ENCODE measurements at places on chromosomes 3 and 15.

DNA sequence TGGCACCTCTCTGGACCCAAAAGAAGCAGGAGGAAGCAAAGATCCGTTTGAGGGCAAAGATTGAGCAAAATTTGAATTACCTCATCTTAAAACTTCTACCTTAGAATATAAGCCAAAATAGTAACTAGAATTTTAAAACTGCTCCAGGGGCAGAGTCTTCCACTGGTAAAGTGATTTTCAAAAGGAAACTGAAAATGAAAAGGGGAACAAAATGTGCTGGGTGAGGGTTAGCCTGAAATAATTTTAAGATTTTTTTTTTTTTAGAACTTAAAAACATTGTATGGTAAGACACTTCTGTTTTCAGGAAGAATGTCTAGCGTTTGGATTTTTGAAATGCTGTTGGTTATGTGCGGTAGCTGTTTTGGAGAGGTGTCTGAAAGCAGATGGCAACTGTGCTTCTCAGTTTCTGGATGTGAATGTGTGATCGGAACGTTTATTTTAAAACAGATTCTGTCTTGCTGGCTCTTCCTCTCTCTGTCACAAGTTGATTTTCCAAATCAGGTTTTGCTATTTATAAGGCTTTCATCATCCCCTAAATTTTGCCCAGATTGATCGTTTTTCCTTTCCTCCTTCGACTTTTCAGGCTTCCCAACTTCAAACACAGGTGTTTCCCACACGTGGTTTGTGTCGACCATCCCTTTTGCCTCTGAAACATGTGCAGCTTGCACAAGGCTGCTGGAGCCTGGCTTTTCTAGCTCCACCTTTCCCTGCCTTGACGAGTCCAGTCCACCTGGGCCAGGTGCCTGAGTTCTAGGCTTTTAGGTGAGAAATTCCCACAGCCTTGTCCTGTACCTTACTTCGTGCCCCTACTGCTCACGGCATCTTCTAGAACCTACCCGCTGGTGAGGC lies 3.3 kb downstream of the LRRK1 start:
- DNase-seq = no peak

- DNase-seq = no peak
Measured at GRCh38 chr15:45551676-45552075, 29.1 kb upstream of the SLC30A4 start.

- DNase-seq = no peak
Measured at GRCh38 chr15:86661580-86661979, 581.9 kb downstream of the AGBL1 start.

- no peak for DNase-seq
Measured at GRCh38 chr15:90456236-90456635, 68.2 kb downstream of the IQGAP1 start.

DNA sequence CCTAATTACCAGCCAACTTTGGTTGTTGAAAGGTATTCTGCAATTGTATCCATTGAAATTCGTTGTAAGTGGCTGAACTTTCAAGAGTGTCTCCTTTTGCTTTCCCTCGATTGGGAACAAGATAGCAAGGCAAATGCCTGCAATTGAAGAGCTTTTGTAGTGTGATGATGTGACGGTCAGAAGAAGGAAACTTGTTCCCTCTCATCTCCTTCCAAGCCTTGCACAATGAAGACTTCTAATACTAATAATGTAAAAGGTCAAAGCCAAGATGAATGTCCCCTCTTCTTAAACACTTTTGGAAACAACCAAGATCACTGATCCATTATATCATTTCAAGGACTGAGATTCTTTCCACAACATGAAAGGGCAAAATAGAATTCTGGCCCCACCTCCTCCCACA lies 101.9 kb upstream of the LMCD1 start:
- DNase-seq = no peak

- DNase-seq = no peak
Measured at GRCh38 chr15:47924381-47924780, 196.4 kb upstream of the SLC24A5 start.

DNA sequence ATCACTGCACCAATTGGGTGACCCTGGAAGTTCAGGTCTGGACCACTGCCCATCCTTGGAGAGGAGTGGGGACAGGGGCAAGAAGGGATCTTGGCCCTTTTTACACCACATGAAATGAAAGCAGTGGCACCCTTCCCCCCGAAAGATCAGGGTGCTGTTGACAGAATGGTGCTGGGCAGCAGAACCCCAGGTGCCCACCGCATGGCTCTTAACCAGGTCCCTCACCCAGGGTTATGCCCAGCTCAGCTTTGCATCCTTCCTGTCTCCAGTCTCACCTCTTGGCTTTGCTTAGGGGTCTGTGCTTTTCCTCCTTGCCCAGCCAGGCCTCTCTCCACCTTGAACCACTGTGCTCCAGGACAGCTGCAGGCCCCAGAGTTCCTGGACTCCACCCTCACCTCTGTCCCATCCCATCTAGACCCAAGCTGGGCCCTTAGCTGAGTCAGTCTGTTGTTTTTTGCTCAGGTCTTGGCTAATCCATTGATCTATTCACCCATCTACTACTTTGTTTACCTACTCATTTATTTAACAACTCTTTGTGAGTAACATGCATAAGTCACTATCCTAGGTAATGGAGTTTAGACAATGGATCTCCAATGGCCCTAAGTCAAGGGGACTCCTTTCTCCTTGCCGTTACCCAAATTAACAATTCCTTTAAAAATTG lies 77.1 kb upstream of the PRR23E start:
- no peak for DNase-seq

DNA sequence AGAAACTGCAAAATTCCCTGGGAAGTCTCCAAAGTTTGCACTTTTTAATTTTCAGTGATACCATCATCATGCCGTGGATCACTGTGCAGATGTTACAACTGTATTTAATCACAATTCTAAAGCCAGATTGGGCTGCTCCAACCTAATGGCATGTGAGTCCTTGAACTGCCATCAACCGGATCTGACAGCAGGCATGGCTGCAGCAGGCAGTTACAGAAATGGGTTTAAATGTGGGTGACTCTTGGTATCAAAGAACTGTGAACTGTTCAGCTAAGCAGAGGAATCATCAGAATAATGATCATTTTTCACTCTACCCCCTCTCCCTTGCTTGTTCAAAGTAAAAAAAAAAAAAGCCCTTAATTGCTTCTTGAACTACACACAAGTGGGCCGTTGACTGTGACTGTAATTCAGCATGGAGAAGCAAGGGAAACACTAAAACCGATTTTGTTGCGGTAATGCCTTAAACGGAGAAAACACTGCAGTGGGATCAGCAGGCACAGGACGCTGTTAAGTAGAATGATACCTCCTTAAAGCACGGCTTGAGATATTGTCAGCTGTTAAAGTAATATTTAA lies 152.4 kb downstream of the RORA start:
- DNase-seq = no peak

GRCh38 chr15:41727143-41727542 lies 47.1 kb upstream of the MAPKBP1 start:
- DNase-seq = peak; percentile 14

DNA sequence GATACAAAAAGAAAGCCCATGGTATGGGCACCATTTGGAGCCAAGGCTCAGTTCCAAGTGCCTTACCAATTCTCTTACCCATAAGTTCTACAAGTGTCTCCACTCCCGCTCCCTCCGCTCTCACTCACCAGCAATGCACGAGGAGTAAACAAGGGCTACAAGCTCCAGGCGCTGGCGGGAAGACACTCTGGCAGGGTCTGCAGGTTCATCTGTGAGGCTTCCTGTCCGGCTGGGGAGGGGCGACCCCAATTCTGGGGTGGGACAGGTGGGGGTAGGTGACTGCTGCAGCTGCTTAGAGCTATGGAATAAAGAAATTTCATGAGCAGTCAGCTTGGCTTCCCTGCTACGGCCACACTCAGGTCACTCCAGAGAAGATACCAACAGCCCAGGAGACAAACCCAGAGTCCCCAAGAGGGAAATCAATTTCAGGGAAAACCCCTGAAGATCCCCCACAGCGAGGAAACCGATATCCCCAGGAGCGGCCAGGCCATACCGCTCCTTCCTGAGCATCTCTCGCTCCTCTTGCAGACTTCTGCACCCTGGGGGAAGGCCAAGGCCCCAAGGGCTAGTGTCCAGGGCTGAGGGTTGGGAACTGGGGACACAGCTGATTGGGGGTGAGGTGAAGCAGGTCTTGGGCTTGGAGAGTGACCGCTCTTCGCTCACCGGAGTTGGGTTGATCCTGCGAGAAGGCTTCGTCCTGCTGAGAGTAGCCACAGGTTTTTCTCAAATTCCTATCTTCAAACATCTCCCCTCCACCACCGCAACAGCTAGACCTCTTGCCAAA lies 1.4 kb downstream of the CDAN1 start:
- no peak for DNase-seq

DNA sequence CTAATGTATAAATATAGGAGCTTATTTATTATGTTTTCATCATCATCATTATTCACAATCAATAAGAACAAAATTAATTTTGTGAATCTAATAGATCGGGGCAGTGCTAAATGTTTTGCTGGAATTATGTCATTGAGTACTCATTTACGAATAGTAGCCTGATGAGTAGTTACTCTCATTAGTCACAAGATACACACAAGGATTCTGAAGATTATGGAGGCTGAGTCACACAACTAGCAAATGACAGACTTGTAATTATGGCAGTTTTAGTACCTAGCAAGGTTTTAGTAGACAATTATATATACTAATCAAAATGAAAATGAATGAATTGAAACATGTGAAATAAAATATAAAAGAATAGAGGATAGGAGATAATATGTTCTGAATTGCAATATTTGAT lies 954.2 kb downstream of the CADM2 start:
- DNase-seq = no peak

GRCh38 chr3:198076722-198077308 lies 116.8 kb downstream of the LMLN start:
- DNase-seq = no peak

All from BJ (cell line).